ENCODE measurements at places on chromosomes 16 and 17.

DNA sequence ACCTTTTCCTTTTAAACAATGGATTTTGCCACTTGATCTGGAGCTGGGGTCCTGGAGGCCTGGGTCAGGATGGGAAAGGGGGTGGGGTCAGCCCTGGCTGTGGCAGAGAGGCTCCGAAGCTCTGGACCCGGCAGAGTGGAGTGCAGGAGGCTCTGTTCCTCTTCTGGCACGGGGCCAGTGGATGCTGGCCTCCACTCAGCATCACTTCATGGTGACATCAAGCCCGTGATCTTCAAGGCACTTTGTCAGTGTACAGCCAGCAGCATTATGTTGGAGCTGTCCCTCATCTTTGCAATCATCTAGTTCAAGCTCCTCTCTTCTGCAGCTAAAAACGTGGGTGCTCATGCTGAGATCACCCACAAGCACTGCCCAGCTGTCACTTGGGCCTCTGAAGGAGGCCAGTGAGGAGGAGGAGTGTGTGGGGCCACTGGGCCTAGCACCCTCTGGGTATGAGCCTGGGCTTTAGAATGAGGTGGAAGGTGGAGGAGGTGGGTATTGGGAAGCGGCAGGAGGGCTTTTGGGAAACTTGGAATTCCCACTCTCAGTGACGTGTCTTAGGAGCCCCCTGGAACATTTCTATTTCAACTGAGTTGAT, 45.9 kb upstream of the MGAT5B start:
- no peak for DNase-seq

DNA sequence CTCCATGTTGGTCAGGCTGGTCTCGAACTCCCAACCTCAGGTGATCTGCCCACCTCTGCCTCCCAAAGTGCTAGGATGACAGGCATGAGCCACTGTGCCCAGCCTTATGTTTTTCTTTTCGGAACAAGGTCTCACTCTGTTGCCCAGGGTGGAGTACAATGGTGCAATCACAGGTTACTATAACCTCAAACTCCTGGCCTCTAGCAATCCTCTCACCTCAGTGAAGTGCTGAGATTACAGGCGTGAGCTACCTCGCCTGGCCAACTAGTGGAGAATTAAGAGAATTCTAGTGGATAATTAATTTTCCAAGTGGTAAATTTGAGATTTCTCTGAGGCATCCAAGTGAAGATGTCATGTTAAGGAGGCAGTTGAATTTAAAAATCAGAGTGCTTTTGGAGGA, 2.9 kb upstream of the FBXO47 start:
- DNase-seq = no peak

GRCh38 chr17:77432034-77432661, 291.4 kb downstream of the SEC14L1 start:
- DNase-seq = no peak

DNA sequence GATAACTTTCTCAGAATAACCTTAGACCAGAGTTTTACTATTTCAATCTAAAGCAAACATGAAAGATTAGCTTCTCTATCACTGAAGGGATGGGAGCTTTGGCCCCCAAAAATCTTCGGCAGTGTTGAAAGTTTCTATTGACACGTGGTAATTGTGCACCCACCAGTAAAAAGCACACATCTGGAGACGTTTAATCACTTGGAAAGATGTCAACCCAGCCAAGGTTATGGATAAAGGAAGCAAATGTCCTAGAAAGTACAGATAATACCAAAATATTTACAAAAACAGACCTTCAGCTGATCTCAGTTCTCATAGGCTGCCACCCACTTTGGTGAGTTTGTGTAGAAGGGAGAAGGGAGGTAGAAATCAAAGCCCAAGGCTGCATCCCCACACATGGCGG, 5.3 kb downstream of the MYCBPAP start:
- no peak for DNase-seq

DNA sequence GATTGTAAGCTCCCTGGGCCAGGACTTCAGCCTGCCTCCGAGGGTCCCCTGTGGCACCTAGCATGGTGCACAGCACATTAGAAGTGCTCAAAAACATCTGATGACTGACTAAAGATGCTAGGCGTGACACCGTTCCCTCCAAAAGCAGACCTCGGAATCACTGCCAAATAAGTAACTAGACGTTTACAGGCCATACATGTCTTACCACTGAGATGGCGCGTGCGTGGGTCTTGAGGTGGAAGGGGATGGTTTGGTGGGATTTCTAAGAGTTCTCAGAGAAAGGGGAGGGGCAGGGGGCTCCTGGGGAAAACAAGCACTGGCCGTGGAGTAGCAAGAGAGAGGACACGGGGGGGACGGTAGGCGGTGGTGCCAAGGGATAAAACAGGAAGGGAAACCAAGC, 12.4 kb downstream of the MPO start:
- no peak for DNase-seq

- DNase-seq = no peak
These were observed 22.5 kb downstream of the DNAI2 start for GRCh38 chr17:74296548-74296936.

DNA sequence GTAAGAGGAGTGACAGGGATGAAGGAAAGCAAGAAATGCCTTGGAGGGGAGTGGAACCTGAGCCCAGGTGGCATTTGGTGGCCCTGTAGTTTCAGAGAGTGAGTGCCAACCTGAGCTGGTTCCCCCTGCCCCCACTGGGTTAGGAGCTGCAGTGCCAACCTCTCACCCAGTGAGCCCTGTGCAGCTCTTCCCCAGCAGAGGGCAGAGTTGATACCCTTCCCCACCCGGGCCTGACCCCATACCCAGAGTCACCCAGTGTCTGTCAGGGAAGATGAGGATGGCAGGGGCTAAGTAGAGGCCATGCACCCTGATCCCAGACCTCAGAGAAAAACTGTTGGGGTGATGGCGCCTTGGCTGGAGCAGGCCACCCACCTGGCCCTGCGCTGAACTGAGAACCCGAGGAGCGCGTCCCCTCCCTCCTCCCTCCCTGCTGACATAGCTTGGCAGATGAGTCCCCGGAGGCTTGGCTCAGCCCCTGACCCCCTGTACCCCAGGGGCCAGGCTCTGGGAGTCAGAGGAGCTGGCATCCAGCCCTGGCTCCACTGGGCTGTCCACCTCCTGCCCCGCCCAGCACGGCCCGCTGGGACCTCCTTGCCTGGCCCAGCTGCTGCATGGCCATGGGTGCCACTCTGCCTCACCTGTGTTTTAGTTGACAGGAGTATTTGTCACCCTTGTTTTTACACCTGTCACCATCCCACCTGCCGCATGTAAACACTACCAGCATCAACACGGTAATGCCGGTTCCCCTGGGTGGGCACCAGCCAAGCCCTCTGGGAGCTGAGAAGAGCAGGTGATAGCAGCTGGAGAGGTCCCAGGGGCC, 113.9 kb downstream of the AMFR start:
- no peak for DNase-seq

DNA sequence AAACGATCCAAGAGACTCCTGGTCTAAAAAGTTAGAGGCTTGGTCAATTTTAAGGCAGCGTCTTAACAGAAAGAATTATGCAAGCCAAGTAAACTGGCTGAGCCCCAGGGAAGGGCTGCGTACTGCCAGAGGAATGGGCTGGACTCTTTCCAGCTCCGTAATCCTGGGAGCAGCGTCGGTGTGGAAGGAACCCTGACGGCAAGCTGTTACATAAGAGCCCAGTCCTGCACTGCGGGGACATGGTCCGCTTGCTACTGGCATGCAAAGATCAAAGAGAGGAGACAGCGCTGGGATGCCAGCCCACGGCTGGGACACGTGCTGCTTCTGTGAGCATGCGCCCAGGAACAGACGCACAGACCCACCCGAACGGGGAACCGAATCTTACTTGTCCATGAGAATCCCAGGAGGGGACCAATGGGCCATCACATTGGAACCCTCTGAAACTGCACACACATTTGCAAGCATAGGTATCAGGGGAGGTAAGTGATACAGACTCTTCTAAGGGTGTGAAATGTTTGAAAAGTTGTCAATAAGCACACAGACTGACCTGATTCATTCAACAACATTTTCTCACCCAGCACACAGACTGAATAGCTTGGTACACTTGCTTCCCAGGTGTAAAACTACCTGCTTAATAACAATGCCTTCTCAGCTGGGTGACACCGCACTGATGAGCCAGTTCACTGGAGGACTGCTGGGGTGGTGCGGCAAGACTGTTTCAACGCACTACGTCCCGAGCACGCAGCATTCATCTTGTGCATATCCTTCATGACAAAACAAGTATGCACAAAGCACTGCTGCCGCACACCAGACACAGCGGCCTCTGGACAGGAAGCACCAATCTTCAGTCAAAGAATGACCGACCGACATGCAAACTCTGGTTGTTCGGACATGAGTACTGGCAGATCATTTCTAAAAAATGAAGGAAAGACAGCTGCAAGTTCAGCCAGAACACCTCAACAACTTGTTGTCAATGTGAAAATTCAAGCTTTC, 94.9 kb downstream of the ANKRD11 start:
- DNase-seq = peak; percentile 92

DNA sequence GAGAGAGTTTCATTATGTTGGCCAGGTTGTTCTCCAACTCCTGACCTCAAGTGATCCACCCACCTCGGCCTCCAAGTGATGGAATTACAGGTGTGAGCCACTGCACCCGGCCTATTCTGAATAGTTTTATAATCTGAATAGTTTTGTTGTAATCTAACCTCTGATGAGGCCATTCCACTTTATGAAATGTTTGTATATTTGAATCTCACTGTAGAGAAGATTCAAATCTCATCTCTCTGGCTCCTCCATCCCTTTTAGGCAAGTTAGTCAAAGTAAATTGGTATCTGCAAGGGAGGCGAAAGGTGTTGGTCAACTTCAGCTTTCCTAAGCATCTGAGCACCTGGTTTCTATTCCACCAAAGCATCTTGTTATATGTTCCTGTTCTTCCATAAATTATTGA, 131.2 kb downstream of the BRIP1 start:
- no peak for DNase-seq

- DNase-seq = no peak
These were observed 3.2 kb downstream of the ACTG1 start for GRCh38 chr17:81509207-81509971.

- no peak for DNase-seq
These were observed 17.6 kb downstream of the CDK5R1 start for GRCh38 chr17:32504166-32504990.

- no peak for DNase-seq
These were observed 1.2 kb downstream of the DUSP14 start for GRCh38 chr17:37490638-37491614.

DNA sequence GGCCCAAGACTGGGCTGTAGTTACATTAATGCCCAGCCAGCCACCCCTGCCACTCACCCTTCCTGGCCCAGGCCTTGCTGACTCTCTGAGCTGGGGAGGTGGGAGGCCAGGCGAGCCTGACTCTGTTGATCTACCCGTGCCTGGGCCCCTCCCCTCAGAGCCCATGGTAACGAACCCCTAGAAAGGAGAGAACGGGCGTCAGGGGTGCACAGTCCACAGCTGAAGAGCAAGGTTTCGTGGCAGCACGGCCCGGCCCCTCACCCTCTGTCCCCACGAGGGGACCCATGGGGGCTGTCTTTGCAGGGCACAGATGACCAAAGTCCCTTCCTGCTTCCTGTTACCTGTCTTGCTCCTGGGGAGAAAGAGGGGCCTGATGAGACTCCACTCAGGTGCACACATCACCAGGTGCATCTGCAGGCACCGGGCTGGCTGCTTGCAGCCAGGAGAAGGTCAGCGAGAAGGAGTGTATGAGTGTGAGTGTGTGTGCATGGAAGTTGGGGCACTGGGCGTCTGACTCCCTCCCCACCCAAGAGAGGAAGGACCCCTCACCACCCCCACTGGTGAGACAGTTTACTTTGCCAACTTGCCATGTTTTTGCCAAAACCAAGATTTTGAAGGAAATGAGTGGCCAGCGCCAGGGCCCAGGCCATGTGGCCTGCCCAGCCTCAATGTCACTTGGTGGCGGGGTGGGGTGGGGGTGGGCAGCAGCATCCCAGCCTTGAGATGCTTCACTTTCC, 359.1 kb downstream of the SEC14L1 start:
- DNase-seq = no peak

GRCh38 chr17:6856051-6856450, 24.5 kb upstream of the TEKT1 start:
- no peak for DNase-seq

Data from smooth muscle cell of the brain vasculature (primary cell).